NCI-H1436 treated with DMSO at 0.1 percent for 48 hours (cell line): ENCODE measurements at places on chromosomes 7 and 10.

GRCh38 chr10:53601260-53601875, 828.8 kb upstream of the MBL2 start:
- DNase-seq: no peak

DNA sequence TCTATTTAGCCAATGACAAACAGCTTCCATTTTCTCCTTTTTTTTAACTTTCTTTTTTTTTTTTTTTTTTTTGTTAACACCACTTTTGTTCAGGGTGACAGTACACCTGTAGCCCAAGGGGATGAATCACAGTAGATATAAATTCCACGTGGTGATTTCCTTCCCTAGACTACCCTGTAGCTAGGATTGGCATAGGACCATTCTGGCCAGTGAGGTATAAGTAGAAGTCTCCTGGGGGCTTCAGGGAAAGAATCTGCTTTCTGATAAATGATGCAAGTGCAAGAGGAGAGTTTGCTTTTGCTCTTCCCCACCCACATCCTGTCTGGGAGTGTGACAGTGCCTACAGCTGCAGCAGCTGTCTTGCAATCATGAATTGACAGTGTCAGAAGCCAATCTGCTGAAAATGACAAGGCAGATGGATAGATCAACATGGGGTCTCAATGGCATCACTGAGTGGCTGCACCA, 63.2 kb upstream of the TOMM7 start:
- DNase-seq: no peak

- DNase-seq: no peak
These were observed 39.5 kb upstream of the FAM20C start for GRCh38 chr7:152702-153391.

GRCh38 chr7:142960955-142961512, 1.1 kb downstream of the KEL start:
- DNase-seq: no peak

- no peak for DNase-seq
These were observed 2.5 kb downstream of the ADRA2A start for GRCh38 chr10:111079241-111079760.

- no peak for DNase-seq
These were observed 11.0 kb downstream of the PRR15 start for GRCh38 chr7:29574659-29575058.

GRCh38 chr10:5960070-5960972, 17.0 kb downstream of the IL15RA start:
- no peak for DNase-seq

- no peak for DNase-seq
These were observed 57.4 kb upstream of the ADO start for GRCh38 chr10:62746951-62747729.

DNA sequence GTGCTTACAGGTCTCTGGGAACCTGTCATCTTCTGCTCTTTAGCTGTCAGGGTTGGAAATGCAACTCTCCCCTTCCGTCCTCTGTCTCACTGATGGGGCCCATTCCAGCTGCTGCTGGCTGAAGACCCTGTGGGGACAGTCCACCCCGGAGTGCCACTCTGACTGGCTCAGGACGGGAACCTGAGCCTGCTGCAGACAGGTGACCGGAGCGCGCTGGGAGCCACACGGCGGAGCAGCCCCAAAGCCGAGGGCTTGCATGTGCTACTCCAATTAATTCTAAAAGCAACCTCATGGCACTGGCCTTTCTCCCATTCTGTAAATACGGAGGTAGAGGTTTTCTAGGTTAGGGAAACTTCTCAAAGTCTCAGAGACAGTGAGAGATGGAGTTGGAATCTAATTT, 223.5 kb upstream of the PITRM1 start:
- DNase-seq: no peak

- DNase-seq: no peak
These were observed 8.0 kb upstream of the ACTR3B start for GRCh38 chr7:152751449-152752141.

DNA sequence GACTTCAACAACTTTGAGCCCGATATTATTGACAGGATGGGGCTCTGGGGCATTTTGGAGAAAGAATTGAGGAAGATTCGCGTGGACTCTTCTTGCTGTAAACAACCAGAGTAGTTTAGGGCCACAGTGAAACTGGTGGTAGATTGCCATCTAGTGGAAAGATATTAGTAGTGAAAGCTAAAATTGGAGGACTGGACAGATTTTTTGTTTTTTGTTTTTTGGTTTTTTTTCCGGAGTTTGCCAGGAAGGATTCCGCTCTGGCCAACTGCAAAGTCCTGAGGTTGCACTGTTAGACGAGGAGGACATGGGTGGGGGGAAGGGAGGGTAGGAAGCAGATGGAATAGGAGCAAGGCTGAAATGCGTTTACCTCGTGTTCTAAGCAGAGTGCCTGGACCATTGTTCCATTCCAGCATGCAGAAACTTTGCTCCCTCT, 11.7 kb downstream of the NOBOX start:
- DNase-seq: no peak

DNA sequence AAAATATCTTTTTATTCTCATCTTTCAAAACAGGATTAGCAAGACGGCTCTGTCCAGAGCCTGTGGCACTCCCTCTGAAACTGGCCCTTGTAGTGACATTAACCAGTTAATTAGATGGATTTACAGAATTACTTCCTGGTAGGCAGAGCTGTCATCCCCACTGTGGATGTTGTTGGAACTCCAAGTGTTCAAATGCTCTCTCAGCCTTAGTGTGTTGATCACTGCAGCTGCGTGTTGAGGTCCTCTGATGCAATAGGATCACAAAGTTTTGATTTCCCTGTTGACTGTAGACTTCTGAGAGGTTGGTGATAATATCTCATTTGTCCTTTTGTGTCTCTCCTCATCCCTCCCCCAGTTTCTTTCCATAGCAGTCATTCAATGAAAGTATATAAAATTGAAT, 117.3 kb upstream of the CDK6 start:
- DNase-seq: no peak
